Smooth muscle cell of bladder (primary cell): ENCODE measurements at places on chromosomes 12 and 14. TPM values are rescaled to one million over a fixed set of nuclear protein-coding genes. Genes with fewer than 3 reads are reported as not detected.

The PGF gene
- 1.7 and 3.5 TPM in 2 replicates for total RNA-seq

The AQP6 gene
- total RNA-seq: under 0.01 TPM in 1 of 2 replicates, not detected in the other

The ISCA2 gene
- total RNA-seq: 10.1 and 14.4 TPM in 2 replicates

The NRIP2 gene
- total RNA-seq: not detected in 2 replicates

The SGPP1 gene
- total RNA-seq: 25.3 and 28.0 TPM in 2 replicates

The NKX2-8 gene
- not detected in 2 replicates for total RNA-seq

The C12orf57 gene
- 170 and 215 TPM in 2 replicates for total RNA-seq

The KRT2 gene
- total RNA-seq: not detected in 2 replicates
